ENCODE measurements at places on chromosomes 3 and 15. TPM values are rescaled to one million over a fixed set of nuclear protein-coding genes. Genes with fewer than 3 reads are reported as not detected.

DNA sequence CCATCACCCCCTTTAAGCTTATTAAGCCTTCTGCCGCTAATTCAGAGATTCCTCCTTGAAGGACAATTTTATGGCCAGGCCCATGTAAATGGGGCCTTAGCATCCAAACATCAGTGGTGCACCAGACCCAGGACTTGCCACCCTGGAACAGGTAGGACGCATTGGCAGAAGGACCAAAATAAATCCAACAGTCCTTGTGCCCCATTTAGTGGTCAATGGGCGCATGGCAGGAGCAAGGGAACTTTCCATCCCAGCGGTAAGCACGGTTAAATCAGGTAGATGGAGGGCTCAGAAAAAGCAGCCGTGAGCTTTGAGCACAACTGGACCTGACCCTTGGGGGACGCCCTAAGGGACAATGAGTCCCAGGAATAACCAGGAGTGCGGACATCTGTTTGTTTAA is 540.8 kb upstream of the ROBO1 start:
- DNase-seq = no peak

GRCh38 chr3:94686208-94686607 is 623.3 kb downstream of the NSUN3 start:
- no peak for DNase-seq

DNA sequence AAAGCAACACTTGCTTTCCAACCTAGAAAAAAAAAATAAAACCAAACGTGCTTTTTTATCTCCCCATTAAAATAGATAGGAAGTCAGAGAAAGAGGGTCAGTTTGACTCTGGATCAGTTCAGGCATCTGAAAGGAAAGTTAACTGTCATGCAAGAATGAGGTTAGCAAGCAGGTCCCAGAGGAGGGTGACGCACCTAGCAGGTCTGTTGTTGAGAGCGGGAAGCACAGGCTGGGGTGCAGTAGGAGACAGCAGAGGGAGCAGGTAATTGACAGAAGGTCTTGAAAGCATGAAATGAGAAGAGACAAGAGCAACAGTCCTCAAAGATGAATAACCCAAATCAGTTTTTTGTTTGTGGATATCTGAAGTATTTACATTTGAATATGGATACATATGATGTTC is 82.5 kb downstream of the ANO10 start:
- DNase-seq = no peak

DNA sequence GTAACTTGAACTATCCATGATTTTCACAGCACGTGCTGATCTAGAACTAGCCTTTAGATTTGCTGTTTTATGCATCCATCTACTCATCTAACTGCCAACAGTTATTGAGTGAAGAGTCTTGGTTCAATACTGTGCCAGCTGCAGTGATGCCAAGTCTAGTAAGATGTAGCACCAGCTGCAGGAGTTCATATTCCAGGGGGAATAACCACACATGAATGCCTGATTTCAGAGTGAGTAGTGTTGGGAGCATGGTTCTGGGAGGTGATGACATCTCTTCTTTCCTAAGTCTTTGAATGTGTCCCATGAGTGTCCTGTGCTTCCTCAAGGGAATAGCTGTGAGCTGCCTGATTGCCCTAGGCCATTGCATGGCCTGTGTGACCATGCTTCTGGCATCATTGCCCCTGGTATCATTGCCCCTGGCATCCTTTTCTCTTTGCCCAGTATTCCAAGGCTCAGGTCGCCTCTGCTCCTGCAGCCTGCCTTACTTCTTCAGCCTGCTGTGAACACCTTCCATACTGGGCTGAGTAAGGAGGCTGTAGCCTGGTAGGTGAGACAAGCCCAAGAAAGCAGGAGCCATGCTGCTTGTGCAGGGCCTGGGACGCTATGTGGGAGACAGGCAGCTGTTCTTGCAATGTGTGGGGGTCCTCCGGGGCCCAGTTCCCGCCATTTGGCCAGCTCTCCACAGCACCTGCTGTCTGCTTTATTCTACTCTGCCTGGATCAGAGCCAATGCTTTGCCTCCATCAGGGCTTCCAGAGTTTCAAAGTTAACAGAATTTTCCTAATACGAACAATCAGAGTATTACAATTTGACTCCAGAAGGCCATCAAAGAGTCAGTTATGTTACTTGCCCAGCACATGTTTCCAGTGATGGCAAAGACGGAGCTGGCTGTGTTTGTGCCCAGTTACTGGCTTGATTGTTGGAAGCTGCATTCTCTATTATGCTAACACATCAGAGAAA is 73.2 kb downstream of the CLSTN2 start:
- no peak for DNase-seq

- DNase-seq = no peak
Measured at GRCh38 chr15:67157521-67158252, 92.3 kb downstream of the SMAD3 start.

- no peak for DNase-seq
Measured at GRCh38 chr3:121566773-121567172, 976 bp upstream of the ARGFX start.

GRCh38 chr3:97971679-97972567 is at the start of gene RIOX2:
Gene RIOX2, minus strand, starts transcription at chr3:97972431. Its CDS starts 4,838 bp downstream, at chr3:97967593.
- peak; percentile 62 for DNase-seq

DNA sequence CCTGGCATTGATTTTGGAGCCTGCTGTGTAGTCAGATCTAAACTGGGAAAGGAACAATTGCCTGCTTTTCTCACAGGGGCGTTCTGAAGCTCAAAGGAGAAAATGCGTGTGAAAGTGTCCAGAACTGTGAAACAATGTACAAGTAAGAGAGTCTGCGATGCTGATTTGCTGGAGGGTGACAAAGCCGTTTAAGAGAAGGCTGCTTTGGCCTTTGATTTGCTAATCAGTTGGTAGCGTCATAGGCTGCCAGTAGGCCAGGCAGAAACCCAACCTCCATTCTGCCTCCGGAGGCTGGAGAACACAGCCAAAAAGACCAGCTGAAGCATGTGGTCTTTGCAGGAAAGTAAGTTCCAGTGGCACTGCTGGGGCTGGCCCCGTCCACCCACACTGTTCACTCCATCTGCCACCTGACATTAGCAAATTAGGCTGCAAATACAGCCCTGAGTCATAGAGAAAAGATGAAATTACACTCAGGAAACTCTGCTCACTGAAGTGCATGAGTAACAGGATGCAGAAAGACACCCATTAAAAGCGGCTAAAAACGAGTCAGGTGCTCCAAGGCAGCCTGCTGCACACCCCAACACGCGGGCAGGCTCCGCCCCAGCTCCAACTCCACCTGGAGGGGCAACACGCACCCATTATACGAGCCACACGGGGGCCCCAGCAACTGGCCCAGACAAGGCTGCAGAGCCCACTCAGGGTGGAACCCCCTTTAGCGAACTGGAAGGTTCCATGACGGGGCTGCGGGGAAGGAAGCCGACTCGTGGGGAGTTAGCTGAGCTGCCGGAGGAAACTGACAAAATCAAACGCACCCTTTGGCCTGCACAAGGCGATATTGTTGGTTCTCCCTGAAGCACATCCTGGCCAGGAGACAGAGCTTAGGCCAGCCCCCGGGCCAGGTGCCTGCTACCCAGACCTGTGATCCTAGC is 31.6 kb downstream of the ZDHHC19 start:
- no peak for DNase-seq

The RPL39L gene
- total RNA-seq = 145 TPM

DNA sequence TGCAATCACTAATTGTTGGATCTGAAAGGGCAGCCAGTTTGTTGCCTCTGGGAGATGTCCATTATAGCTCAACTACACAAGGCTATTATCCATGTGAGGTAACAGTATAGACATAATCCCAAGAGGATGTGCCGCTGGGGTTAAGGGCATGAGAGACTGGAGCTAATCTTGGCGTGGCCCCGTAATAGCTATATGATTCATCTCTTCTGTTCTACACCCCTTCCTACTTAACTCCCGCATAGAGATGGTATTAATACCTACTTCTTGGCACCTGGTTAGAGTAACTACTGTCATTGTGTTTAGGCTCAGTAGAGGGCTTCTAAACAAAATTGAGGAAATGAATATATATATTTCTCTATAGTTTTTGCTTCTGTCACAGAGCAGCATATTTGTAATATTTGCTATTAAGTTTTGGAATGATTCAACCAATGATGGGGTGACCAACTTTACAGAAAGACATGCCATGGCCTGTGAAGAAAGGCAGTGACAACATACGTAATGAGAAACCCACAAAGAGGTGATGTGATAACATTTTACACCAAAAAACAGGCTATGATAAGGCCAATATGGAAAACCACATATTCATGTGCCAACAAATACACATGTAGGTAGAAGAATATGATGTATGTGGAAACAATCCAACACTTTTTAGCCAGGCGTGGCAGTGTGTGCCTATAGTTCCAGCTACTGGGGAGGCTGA is 76.8 kb upstream of the DPH6 start:
- DNase-seq = no peak

- DNase-seq = peak; percentile 91
Measured at GRCh38 chr3:46978985-46979944, at the start of gene NBEAL2. Gene NBEAL2, plus strand, starts transcription at chr3:46979666. Its CDS starts 196 bp downstream, at chr3:46979862.

GRCh38 chr3:4408958-4409357 is 58.1 kb downstream of the SUMF1 start:
- DNase-seq = no peak

- no peak for DNase-seq
Measured at GRCh38 chr3:113450911-113451310, 9.6 kb upstream of the CFAP44 start.

The GRAMD1C gene
- total RNA-seq = 3.5 TPM

GRCh38 chr3:171398343-171398742 is 61.9 kb downstream of the TNIK start:
- DNase-seq = no peak
